Right lung (tissue), 10 donors: ENCODE measurements at places on chromosomes 7 and 10.
A peak's percentile ranks its signal among the peaks of the same experiment; 100 is the strongest.

DNA sequence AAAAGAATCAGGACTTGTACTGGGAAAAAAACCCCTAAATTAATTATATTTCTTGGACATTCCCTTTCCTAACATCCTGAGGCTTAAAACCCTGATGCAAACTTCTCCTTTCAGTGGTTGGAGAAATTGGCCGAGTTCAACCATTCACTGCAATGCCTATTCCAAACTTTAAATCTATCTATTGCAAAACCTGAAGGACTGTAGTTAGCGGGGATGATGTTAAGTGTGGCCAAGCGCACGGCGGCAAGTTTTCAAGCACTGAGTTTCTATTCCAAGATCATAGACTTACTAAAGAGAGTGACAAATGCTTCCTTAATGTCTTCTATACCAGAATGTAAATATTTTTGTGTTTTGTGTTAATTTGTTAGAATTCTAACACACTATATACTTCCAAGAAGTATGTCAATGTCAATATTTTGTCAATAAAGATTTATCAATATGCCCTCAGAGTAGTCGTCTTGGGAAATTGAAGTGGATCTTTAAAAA lies 6.6 kb downstream of the EMX2 start:
- DNase-seq, result no peak

DNA sequence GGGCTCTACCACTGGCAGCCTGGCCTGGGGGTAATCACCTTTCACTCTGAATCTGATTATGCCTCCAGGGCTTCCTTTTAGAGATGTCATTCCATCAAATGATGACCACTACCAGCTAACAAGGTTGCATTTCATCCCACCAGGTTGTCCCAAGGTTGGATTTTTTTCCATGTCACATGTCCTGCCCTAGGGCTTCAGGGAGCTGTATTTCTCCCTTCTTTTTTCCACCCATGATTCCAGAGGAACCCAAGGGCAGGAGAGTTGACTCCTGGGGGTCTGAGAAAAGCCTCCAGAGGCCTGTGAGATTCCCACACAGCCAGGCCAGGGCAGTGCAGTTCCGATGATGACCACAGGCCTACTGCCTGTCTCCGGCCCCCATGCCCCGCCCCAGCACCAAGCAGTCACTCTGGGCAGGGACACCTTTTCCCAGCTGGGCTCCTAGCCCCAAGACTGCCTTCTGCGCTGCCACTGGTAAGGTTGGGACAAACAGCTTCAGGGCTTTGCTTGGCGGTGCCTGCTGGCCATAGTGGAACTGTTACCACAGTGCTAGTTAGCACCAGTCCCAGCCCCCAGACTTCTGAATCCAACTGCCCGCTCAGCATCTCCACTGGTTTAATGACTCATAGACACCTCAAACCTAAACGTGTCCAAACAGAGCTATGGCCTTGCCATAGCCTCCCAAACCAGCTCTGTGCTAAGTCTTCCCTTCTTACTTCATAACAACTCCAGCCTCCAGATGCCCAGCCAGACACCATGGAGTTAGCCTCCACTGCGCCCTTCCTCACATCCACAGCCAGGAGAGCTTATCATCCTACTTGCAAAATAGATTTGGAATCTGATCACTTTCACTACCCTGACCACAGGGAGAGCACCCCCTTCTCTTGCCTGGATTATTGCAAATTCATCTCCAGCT lies 133.7 kb downstream of the ARHGAP22 start:
- DNase-seq, result no peak

GRCh38 chr7:116522247-116522646 lies 2.6 kb upstream of the CAV1 start:
- no peak for DNase-seq

GRCh38 chr7:47421456-47421855 lies 160.5 kb downstream of the TNS3 start:
- DNase-seq, result no peak

DNA sequence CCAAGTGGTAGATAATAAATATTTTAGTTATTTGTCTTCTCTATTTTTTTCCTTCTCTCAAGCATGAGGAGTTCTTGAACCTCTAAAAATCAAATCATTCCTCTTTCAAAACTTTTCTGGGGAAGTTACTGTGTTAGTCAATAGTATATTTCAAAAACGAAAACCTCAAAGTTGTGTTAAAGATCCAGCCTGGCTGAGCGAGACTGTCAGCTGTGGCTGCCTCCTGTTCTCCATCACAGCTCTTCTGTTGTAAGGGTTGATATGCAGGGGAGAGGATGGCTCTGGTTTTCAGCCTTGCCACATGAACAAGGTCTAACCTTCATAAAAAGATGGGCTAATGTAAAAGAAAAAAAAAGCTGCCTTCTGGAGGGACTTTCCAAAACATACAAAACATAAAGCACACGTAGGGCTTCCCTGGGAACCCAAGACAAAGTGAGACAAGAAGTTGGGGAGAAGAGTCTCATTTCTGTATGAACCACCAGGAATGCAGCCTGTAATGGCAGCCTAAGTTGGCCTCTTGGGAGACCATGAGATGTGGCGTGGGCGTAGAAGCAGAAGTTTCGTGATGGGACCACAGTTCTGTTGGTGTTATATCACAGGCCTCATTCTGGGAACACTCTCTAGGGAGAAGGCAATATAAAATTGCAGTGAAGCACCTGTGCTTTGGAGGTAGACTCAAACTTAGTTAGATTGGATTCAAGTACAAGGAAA lies 77.9 kb upstream of the FHIP2A start:
- no peak for DNase-seq

GRCh38 chr10:3853547-3854303 lies 68.7 kb upstream of the KLF6 start:
- no peak for DNase-seq

DNA sequence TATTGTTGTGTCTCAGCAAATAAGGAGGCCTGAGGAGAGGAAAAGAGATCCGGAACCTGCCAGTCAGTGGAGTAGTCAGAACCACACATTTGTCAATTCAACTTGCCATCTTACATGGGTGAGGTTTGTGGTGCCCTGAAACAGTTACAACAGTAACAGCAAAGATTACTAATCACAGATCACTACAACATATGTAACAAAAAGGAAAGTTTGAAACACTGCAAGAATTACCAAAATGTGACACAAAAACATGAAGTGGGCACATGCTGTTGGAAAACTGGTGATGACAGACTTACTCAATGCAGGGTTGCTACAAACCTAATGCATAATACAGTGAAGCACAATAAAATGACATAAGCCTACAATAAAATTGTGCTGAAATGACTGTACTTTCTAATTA lies 89.4 kb downstream of the LRRN3 start:
- no peak for DNase-seq

GRCh38 chr10:109237050-109237449 lies 686.3 kb downstream of the XPNPEP1 start:
- DNase-seq, result no peak

GRCh38 chr10:78262860-78263259 lies 229.2 kb downstream of the RPS24 start:
- no peak for DNase-seq

- DNase-seq, result no peak
Measured at GRCh38 chr7:152369518-152369917, 66.3 kb downstream of the KMT2C start.

DNA sequence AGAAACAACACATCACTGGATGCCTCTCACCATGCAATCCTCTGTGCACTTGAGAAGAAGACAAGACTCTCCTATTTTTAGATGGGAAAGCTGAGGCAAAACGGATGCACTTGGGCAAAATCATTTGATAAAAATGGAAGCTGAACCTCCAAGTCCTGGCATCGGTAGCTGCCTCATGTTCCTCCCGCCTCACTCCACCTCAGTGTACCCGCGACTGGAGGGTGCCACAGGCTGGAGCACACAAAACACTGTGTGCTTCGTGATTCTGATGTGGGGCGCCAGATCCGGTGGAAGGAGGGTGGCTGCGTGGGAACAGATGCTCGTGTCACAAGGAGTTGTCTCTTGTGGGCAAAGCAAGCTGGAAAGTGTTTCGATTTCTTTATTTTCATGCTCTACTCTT lies 41.3 kb downstream of the TAS2R41 start:
- DNase-seq, result no peak

DNA sequence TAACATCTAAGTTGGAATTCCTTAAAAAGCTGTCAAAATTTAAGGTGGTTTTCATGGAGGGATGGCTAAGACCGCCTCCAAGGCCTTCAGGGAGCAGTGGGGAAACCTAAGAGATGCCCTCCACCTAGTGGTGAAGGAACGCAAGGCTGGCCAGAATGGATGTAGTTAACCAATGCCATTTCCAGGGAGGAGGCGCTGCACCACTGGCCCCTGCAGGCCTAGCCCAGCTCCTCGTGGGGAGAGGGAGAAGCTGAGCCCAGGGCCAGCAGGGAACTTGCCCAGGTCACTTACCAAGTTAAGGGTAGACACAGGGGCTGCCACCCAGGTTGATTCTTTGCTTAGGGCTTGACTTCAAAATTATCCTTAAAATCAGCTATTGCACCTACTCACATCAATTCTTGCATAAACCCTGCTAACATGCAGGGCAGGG lies 32.0 kb downstream of the FIGNL1 start:
- DNase-seq, result peak; percentile 55

GRCh38 chr7:147062897-147063296 lies 946.3 kb downstream of the CNTNAP2 start:
- DNase-seq, result no peak

GRCh38 chr10:8665322-8665721 lies 610.8 kb downstream of the GATA3 start:
- DNase-seq, result no peak

GRCh38 chr10:114593816-114594468 lies 64.1 kb downstream of the ABLIM1 start:
- no peak for DNase-seq

- DNase-seq, result no peak
Measured at GRCh38 chr7:120684463-120684862, 173.5 kb downstream of the TSPAN12 start.

DNA sequence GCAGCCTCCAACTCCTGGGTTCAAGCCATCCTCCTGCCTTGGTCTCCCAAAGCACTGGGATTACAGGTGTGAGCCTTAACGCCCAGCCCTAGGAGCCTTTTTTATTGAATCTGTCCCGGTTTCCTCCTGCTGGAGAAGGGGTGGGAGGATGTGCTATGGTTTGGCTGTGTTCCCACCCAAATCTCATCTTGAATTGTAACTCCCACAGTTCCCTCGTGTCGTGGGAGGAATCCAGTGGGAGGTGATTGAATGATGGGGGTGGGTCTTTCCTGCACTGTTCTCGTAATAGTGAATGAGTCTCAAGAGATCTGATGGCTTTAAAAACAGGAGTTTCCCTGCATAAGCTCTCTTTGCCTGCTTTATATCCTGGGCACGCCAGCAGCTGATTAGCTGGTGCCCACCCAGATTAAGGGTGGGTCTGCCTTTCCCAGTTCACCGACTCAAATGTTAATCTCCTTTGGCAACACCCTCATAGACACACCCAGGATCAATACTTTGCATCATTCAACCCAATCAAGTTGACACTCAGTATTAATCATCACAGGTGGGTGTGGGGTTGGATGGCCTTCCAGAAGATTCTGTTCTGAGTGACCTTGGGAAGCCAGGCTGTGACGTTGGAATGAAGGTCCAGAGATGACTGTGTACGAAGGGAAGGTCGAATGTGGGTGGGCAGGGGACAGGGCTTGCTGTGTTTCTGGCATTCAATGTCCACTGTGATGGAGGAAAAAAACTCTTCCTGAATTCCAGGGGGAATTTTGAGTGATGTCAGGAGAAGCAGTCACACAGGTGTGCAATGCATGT lies 33.8 kb upstream of the CUX1 start:
- no peak for DNase-seq

DNA sequence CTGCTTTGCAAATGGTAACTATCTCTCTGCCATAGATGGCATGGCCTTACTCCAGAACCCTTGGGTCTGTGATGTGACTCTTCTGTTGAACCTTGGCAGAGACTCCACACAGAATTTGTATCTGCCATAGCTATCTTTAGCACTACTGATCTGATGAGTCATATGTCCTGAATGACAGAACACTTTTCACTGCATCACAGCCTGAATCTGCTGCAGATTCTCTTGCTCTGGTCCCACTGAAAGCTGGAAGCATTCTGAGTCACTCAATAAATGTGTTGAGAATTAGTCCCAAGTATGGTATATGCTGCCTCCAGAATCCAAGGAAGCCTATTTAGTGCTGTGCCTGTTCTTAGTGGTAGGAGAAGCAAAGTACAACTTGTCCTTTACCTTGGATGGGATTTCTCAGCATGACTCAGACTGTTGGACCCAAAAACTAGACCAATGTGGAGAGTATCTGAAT lies 39.5 kb upstream of the ANKRD1 start:
- no peak for DNase-seq

DNA sequence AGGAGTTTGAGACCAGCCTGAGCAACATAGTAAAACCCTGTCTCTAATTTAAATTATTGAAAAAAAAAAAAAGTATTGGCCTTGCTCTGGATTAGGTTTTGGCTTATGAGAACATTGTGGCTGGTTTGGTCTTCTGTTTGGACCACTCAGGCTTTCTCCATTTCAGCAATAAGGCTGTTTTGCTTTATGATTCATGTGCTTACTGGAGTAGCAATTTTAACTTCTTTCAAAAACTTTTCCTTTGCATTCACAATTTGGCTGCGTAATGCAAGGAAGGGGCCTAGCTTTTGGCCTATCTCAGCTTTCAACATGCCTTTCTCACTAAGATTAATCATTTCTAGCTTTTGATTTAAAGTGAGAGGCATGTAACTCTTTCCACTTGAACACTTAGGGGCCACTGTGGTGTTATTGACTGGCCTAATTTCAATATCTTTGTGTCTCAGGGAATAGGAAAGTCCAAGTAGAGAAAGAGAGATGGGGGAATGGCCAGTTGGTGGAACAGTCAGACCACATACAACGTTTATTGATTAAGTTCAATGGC lies 38.0 kb upstream of the SRPK2 start:
- no peak for DNase-seq

DNA sequence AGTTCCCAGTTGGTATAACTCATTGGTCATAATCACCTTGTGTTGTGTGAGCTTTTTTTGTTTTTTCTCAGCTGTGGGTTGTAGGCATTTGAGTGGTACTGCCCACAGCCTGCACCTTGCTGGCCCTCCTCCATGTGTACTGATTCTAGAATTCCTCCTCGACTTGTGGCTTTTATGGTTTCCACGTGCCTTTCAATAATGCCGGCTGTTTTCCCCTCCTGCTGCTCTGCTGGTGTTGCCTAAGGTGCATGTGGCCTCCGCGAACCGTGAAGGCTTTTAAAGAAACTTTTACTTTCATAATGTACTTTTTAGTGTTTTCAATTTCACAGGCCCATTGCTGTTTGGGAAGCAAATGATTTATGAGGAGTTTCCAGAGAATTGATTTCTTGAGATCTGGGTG lies 518.0 kb downstream of the REEP3 start:
- DNase-seq, result no peak

GRCh38 chr10:36574207-36574606 lies 551.2 kb upstream of the ANKRD30A start:
- DNase-seq, result no peak

GRCh38 chr7:143497008-143497795 lies 19.5 kb downstream of the TAS2R41 start:
- no peak for DNase-seq

DNA sequence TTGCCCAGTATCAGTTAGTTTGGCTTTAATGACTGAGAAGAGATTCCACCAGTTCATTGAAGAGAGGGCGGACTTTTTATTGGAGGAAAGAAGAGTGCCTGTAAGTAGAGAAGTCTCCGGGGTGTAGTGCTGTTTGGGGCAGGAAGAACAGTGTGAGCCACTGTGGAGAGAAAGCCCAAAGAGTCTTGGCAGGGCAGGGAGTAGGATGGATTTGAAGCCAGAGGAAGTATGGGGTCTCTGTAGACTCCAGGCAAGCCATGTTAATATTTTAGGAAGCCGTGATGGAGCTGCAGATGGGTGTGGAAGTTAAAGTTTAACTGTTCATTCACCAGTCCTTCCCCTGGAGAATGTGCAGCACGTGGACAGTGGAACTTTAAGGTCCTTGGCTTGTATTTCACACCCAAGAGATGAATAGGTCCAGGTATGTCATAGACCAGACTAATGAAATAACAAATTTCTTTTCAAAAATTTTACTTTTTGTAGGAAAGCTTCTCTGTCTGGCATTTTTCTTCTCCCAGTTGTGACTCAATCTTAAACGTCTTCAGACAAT lies 54.1 kb downstream of the TCF7L2 start:
- DNase-seq, result no peak
